ENCODE measurements at places on chromosomes 7 and 10.
A peak's percentile ranks its signal among the peaks of the same experiment; 100 is the strongest.

DNA sequence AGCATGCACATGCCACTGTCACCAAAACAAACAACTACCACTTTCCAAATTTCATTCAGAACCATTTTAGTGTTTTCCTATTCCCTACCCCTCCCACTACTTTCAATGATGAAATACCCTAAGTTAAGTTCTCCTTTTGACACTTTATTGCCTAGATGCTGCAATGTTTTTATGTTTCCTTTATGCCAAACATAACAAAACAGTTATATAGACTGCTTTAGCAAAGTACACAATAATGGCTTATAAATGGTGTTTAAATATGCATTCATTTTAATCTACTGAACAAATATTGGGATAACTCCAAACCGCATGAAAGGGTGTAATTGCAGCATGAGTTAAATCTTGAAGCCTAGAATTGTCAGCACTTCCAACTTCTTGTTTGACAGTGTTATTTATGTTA is 69.2 kb downstream of the PHYHIPL start:
- no peak for DNase-seq

DNA sequence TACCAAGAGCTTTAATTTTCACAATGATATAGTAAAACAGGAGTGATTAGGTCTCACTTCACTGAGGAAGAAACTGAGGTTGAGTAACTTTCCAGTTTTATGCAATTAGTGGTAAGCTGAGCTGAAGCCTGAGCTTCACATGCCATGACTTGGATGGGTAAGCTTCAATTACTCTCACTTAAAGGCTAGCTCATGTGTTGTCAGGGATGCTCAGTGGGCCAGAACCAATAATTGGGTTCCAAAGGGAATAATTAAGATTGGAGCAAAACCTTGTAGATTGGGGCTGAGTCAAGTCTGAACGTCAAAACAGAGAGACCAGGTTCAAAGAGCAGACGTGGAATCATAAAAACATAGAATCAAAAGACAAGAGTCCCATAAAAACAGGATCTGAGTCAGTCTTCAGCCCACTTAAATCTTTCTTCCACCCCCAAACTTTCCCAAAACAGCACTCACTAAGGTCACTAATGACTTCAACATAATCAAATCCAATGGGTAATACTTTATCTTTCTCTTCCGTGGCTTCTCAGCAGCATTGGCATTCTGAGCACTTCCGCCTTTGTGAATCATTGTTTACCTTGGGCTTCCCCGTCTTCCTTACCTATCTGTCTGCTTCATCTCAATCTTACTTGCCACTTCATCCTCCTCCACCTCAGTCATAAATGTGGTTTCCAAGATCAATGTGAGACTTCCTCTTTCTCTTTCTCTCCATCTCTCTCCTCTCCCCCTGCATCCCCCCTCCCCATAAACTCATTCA is 23.0 kb upstream of the EGFR start:
- peak; percentile 51 for DNase-seq

DNA sequence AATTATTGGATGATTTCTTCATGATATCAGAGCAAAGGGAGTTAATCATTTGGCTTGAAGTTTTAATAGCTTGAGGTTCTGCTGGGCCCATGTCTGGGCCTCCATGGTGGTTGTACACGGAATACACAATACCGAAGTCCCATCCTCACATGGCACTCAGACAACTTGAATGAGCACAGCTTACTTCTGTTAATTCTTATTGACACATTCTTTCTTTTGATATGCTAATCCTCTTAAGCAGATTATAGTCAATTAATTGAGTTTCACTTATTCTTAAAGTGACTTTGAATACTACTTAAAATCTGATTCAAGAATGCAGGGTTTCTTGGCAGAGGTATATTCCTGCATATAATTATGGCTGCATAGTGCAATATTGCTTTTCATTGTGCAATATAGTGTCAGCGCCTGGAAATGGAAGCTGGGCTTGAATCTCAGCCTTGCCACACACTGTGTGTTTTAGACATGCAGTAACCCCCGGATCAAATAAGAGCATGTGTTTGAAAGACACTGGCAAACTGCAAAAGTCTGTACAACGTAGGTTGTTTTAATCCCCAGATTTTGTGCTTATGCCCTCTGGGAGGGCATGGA is 543.5 kb upstream of the ADARB2 start:
- DNase-seq: no peak

DNA sequence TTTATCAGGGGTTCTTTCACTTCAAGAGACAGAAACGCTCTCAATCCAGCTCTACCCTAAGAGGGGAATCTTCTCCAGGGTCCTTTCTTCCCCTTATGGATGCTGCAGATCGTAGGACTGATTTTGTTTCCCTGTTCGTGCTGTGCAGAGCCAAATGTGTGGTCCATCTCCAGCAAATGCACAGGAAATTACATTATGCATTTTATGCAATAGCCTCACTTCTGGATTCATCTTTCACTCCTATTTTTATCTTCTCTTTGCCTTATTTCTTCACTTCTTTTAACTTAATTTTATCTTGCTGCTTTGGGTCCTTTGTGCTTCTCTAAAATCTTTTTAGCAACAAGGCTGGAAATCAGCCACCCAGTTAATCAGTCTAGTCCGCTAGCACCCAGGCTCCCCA is 184.5 kb upstream of the INHBA start:
- DNase-seq: no peak

GRCh38 chr10:81564143-81564542 is 310.9 kb upstream of the NRG3 start:
- DNase-seq: no peak

DNA sequence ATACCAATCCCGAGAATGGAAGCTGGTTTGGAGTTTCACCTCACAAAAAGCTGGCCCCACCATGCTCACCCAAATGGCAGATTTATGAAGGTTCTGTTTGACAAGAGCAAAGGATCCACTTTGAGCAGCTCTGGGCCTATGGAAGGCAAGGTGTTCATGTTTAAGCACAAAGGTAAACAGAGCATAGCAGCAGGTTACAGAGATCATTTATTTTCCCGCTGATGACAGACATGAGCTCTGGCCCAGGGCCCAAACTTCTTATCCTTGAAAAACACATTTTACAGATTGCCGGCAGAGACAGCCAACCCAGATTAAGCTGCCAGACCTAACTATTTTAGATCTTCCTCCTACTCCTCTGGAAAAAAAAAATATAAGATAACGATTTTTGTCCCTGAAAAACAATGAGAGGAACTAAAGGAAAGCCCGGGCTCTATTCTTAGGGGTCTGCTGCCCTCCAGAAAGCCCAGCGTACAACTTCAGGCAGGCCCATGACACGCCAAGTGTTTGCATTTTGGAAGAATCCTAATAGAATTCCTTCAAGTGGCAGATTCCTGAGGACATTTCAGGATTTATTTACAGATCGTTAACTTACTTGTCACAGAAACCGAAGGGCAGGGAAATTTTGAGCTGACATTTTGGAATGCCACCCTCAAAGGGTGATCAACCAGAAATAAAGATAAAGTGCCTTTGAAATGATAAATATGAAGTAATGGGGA is 40.0 kb downstream of the SYPL1 start:
- DNase-seq: no peak

DNA sequence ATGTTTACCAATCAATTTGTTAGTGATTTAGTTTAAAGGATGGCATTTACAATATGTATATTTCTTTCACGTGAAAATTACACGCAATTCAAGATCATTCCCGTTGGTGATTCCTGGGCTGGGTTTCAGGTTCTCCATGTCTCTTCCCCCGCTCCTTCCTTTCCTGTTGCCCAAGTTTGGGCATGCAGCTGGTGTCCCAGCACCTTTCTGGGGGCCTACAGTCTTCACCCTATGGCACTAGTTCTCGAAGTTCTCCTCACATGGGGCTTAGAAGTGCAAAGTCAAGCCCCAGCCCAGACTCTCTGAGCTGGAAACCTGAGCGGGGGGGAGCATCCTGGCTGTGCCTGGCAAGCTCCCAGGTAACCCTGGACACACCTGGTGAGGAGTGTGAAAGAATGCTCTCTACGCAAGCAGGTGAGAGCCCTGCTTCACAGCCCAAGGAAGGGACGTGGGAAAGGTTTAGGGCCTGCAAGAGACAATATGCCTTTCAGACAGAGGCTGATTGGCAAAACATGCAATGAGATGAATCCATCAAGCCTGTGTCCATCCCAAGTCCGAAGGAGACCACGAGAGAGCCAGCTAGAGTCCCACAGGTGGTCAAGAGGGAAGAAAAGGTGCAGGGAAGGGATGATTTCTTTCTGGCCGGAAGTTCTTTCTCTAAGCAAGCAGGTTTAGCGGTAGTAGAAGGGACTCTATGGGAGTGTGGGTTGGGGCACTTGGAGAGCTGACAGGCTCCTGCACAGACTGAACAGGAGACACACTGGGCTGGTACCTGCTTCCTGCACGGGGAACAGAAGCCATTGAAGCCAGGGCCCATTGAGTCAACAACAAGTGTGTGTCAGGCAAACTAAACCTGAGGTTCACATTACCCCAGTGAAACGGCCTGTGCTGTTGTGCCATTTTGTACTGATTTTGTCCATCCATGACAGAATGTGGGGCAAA is 131.1 kb downstream of the ADARB2 start:
- no peak for DNase-seq

- no peak for DNase-seq
These were observed 641 bp upstream of the ASB13 start for GRCh38 chr10:5666841-5667630.

- DNase-seq: no peak
These were observed 1.6 kb downstream of the KIAA1217 start for GRCh38 chr10:24210501-24210900.

GRCh38 chr10:62082729-62083411 is 181.4 kb downstream of the ARID5B start:
- no peak for DNase-seq

GRCh38 chr10:119497243-119497642 is 45.3 kb downstream of the RGS10 start:
- DNase-seq: no peak

DNA sequence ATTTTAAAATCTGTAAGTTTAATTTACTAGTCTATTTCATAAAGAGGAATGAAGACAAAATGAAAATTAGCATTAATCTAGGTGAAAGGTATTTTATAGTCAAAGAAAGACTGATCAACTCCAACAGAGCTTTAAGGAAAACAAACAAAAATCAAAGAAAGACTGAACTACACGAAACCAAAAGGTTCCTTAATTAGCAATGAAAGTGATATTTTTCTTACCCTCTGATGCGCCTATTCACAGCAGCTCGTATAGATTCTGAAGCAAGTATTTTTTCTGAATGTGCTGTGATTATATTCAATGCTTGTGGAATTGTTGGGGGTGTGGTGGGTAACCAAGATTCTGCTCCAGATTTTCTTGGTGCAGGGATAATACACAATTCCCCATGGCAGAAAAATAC is 11.8 kb downstream of the ECD start:
- DNase-seq: no peak

GRCh38 chr10:45058580-45058979 is 57.9 kb downstream of the ZNF22 start:
- no peak for DNase-seq

DNA sequence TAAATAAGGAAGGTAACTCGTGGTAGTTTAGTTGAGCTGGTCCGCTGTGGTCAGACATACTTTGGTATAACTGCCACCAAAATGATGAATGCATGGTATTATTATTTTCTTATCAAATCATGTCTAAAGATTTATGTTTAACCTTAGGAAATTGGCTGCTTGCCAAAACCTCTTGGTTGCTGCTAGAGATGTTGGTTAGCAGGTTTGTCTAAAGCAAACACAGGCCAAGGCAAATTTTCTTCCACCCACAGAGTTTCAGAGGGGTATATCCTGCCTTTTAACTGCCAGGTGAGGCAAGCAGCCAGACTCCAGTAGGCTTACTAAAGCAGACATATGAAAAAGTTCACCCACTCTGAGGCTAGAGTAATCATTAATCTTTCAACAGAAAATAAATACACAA is 101.4 kb downstream of the SEMA3E start:
- DNase-seq: peak; percentile 56

- DNase-seq: no peak
These were observed 126.9 kb downstream of the RPS24 start for GRCh38 chr10:78160591-78160990.

DNA sequence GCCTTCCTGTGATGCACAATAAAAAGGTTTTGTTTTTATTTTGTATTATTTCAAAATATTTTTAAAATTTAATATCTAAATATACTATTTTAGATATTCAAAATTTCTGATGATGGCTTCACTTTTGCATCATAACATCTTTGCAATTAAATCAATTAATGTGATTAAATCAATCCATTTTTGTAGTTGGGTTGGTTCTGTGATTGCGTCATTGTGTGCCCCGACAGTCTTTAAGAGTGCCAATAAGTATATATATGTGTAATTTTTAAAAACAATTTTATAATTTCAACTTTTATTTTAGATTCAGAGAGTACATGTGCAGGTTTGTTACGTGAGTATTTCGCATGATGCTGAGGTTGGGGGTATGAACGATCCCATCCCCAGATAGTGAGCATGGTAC is 70.5 kb downstream of the SEPTIN14 start:
- no peak for DNase-seq

- no peak for DNase-seq
These were observed 402.9 kb upstream of the FOXK1 start for GRCh38 chr7:4279216-4279615.
